Bladder microvascular endothelial cell (primary cell): ENCODE measurements at places on chromosomes 2 and 18. TPM values are rescaled to one million over a fixed set of nuclear protein-coding genes. Genes with fewer than 3 reads are reported as not detected.

UGT1A10 gene
- total RNA-seq = 0.06 TPM in 1 of 2 replicates, not detected in the other

COX7A2L gene
- total RNA-seq = 103 and 122 TPM in 2 replicates

NTSR2 gene
- not detected in 2 replicates for total RNA-seq

CYP26B1 gene
- 0.16 and 1.2 TPM in 2 replicates for total RNA-seq

PLEK gene
- total RNA-seq = 0.06 and 0.16 TPM in 2 replicates

UGT1A3 gene
- total RNA-seq = not detected in 2 replicates

GLI2 gene
- total RNA-seq = under 0.01 TPM in 1 of 2 replicates, not detected in the other
